ENCODE measurements at places on chromosomes 2 and 18.

- DNase-seq, result no peak
Observed at GRCh38 chr18:22233266-22233665, 63.9 kb downstream of the GATA6 start.

DNA sequence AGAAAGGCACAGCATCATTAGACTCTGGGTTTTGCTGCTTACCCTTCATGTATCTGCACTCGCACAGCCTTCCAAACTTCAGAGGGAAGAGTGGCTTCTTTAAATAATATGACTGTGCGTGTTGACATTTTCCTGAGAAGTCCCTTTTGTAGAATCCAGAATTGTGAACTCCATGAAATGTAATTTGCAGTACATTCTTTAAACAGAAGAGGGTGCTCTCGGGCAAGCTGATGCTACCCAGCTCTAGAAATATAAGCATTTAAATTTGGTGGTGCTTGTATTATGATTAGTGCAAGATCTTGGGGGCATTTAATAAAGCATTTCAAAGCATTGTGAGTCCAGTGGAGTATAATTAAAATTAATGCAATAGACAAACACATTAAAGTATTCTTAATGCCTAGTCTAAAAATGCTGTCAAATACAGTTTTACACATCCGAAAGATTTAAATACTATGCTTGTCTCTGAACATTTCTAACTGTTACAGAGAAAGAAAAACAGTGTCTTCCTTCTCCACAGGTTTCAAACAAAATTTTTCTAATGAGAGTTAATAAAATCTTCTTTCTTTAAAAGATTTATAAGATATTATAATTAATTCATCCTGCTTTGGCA, 17.3 kb upstream of the GTF2A1L start:
- no peak for DNase-seq

- DNase-seq, result no peak
Observed at GRCh38 chr2:10824191-10824590, 11.6 kb upstream of the PDIA6 start.

GRCh38 chr2:223563462-223563861, 38.7 kb downstream of the SCG2 start:
- no peak for DNase-seq

DNA sequence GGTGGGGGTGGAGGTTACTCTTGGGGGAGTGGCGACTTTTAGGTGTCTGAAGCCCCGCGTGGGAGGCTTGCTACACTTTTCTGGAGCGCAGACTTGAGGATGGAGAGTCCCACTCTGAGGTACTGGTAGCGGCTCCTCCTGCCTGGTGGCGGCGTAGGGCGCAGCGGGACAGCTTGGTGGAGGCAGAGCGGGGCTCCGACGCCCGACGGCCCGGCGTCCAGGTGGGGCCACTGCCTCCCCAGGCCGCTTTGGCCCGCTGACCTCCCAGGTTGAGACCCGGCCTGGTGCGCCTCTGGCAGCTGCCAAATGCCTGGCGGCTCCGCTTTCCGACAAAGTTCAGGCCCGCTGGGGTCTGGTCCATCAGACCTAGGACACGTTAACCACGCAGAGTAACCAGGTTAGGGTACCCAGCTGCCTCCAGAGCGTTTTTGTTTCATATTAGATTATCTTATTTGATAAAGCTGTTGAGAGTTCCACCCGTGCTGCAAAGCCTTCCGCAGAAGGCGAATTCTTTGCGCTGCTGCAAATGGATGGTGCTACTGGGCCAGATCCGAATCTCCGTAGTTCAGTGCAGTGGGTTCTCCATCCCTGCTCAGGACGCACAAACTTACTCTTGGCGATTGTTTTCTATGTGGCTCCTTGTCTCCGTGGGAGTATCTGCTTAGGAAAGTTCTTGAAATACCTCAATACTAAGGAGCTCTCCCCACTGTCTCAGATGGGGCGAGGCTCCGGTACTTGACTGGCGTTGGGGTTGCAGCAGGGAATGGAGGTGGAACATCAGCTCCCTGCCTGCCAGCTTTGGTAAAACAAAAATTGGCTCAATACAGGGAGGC, 405.9 kb downstream of the XIRP2 start:
- DNase-seq, result no peak

DNA sequence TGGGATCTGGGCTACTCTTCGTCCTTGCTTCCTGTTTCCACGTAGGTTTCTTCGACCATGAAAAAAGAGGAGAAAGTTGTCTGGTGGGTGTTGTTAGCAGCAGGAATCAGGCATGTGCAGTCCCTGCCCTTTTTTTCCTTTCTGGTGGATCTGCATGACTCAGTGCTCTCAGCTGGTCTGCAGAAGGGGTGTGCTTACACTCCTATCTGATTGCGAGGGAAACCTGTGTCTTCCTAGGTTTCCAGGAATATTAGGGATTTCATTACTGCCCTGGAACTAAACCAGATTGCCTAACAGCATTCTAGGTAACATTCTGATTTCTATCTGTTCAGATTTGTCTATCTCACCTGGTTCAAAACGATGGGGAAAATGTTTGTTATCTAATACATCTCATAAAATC, 174.3 kb downstream of the CCDC102B start:
- DNase-seq, result no peak

- no peak for DNase-seq
Observed at GRCh38 chr18:3623769-3624545, 174.0 kb downstream of the TGIF1 start.

- DNase-seq, result no peak
Observed at GRCh38 chr2:102271844-102272243, 39.5 kb upstream of the IL1RL1 start.

DNA sequence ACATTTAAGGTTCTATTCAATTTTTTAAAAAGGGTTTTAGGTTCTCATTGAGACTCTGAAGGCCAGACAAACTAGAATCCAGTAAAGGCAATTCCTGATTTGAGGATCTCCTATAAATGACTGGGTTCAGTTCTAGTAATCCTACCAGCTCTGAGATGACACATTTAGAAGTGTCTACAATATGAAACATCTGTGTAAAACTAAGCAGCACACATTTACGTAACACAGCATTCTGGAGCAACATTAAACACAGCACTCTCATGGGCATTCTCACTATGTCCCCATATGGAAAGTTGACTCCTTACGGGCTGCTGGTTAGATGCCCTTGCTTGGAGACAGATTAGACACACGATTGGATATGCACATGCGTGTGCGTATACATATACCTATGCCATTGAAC, 114.4 kb downstream of the ZNF385B start:
- DNase-seq, result no peak

DNA sequence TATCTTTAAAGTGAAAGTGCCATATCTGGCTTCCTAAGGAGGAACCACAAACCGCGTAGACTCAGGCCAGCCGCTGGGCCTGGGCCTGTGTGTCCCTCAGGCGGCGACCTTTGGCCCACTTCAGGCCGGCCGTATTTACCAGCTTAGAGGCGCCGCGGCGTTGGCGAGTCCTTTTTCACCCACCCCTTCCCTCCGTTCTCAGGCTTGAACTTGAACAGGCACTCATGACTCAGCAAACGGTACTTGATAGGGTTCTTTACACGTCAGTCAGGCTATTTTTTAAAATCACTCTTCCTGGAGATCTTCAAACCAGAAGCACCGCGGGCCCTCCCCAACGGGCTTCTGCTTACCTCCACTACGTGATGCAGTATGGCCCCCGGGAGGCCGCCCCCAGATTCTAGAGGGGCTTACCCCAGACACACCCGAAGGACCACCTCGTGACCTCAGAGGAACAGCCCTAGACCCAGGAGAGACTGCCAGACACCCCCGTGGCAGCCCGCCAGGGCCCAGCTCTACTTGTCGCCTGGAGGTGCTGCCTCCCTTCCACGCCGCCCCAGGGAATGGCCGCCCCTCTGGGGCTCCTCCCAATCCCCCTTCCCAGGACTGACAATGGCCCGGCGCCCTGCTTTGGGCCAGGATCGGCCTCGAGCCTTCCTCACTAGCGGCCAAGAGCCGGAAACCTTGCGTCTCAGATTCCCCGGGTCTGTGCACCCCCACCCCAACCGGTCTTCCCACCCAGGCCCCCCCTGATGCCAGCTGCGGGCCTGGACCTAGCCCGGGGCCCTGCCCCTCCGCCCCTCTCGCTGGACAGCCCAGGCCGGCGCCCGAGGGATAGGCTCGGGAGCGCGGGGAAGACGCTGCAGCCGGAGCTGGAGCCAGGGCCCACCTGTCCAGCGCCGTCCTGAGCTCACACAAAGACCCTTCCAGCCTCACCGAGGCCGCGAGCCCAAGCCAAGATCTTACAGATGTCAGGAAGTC, 33.8 kb upstream of the IMPA2 start:
- no peak for DNase-seq

- DNase-seq, result no peak
Observed at GRCh38 chr18:10377956-10378355, 76.5 kb upstream of the APCDD1 start.

- no peak for DNase-seq
Observed at GRCh38 chr2:16050908-16051489, 110.6 kb downstream of the MYCN start.

GRCh38 chr2:113117541-113118262, 9.7 kb upstream of the IL1RN start:
- no peak for DNase-seq

GRCh38 chr18:26854292-26854881, 11.1 kb downstream of the AQP4 start:
- DNase-seq, result no peak

DNA sequence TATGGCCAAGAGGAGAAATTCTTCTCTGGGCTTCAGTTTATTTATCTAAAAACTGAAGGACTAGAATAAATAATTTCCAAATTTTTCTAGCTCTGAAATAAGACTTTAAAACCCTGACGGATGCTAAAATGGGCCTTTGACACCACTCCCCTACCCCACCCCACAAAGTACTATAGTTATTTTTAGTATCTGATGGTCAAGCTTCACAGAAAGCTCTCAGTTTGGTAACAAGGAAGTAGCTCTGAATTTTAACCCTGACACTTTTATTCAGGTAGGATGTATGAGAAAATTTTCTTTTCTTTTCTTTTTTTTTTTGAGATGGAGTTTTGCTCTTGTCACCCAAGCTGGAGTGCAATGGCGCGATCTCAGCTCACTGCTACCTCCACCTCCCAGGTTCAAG, 2.4 kb downstream of the RBKS start:
- DNase-seq, result no peak

- no peak for DNase-seq
Observed at GRCh38 chr18:49980896-49981295, 167.6 kb upstream of the ACAA2 start.

GRCh38 chr2:28583899-28584553, 88.2 kb downstream of the PLB1 start:
- DNase-seq, result no peak
